ENCODE measurements at places on chromosomes 11 and 22. TPM values are rescaled to one million over a fixed set of nuclear protein-coding genes. Genes with fewer than 3 reads are reported as not detected.

DDIAS gene
- total RNA-seq = 14.3 TPM

- DNase-seq = peak; percentile 64
These were observed 7.3 kb downstream of the PACSIN2 start for GRCh38 chr22:43007519-43008102.

- no peak for DNase-seq
These were observed 208.4 kb downstream of the BRD1 start for GRCh38 chr22:49619301-49619700.

BAIAP2L2 gene
- total RNA-seq = 3.2 TPM

GRCh38 chr22:45036154-45036553 lies 26.3 kb upstream of the PHF21B start:
- peak; percentile 19 for DNase-seq

DNA sequence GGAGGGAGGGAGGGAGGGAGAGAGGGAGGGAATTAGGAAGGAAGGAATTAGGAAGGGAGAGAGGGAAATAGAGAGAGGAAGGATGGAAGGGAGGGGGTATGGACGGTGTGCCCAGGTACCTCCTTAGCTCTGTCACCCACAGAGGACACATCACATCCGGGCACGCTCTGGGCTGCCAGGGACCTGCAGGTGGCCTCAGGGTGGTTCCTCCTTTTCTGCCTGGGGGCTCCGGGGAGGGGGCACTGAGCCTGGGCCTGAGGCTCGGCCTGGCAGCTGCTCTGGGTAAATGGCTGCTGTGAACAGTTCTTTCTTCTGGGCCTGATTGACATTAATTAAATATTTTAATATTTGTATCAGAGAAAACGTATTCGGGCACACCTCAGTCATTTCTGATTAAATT lies 733.5 kb downstream of the BRD1 start:
- no peak for DNase-seq

APOL3 gene
- 25.8 TPM for total RNA-seq
